BJ (cell line): ENCODE measurements at places on chromosomes 11 and 22.
A peak's percentile ranks its signal among the peaks of the same experiment; 100 is the strongest.

GRCh38 chr11:5922749-5923426 is 19.2 kb upstream of the OR56A3 start:
- no peak for DNase-seq

DNA sequence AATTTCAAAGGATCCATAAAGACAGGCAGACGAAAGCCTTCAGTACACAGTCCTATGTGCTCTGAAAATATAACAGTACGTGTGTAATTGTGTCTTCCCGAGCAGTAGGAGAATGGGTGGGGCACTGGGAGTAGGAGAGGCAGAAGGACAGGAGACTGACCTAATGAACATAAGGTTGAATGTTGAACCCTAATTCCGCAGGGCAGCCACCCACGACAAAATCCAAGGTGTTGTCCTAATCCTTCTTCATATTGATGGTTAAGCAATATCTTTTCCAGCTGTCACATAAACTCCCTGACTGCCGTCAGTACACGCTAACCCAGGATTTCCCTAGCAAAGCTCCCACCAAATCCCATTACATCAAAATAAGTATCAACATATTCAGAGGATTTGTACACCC is 34.5 kb downstream of the SPATA19 start:
- no peak for DNase-seq

GRCh38 chr11:109606256-109606655 is 184.3 kb downstream of the C11orf87 start:
- no peak for DNase-seq

- no peak for DNase-seq
Measured at GRCh38 chr11:71580057-71581003, 2.3 kb downstream of the KRTAP5-11 start.

- no peak for DNase-seq
Measured at GRCh38 chr11:12003336-12003735, 5.1 kb downstream of the DKK3 start.

DNA sequence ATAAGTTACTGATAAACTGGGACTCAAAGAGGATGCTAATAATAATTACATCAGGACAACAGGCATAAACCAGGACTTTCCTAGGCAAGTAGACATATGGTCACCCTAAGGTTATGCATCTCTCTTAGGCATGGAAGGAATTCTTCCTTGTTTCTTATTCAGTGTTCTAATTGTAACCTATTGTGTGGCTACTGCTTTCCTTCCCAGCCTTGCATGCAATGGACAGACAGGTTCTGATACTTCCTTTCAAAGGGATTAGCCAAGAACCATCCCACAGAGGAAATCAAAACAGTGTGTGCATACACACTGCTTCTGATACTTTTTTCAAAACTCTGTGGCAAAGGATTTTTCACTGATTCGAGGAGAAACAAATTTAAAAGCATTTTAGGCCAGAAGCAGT is 48.3 kb downstream of the RRAS2 start:
- peak; percentile 26 for DNase-seq

DNA sequence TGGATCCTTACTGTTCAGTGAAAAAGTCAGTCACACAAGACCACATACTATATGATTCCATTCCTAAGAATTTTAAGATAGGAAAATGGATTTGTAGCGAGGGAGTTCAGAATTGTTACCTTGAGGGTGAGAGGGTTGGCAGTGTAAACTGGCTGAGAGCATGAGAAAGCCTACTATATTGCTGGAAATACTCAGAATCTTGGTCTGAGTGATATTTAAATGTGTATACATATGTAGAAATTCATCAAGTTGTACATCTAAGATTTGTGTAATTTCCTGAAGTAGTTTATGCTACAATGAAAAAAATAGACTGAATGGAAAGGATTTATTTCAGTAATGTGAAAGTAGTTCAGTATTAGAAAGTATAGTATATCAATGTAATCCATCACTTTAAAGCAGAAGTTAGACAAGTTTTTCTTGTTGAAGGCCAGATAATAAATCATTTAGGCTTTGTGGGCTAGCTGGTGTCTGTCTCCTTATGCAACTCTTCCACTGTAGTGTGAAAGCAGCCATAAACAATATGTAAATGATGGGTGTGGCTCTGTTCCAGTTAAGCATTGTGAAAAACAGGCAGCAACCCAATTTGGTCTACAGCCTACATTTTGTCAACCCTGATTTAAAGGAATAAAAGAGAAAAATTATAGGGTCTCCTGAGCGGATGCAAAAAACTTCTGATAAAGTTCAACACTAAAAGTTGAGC is 127.2 kb upstream of the THY1 start:
- no peak for DNase-seq

DNA sequence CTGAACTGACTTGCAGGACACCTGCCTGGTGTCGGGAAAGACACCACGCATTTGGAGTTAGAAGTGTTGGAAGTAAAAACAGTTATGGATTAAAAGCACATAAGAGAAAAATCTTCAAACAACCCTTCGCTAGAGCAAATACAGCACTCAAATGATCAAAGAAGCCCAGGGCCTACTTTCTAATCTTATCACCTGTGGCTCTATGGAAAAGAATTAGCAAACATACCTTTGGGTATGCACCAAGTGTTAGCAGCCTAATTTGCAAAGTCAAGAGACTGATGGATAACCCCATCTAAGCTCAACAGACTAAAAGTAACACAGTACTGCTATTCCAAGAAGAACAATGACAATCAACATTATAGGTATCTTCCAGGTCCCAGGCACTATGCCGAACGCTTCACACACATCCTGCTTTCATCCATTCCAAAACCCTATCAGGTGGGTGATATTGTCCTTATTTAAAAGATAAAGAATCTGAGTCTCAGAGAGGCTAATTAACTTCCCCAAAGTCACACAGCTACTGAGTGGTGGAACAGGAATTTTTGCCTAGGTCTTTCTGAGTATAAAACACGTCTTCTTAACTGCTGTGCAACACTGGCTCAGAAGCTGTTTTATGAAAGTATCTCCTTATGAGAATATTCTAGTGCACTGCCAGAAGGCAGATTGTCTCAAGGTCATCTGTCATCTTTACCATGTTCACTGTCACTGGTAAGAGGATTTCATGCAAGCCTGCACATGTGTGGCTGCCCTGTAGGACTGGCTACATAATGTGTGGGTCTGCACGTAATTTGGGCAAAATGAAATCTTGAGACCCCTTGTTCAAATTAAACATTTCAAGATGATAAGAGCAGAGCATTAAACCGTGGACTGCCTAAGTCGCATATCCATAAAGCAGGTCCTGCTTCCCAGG is 16.4 kb downstream of the SLC1A2 start:
- DNase-seq: no peak

- DNase-seq: no peak
Measured at GRCh38 chr22:48594757-48595510, 1232.7 kb downstream of the BRD1 start.

DNA sequence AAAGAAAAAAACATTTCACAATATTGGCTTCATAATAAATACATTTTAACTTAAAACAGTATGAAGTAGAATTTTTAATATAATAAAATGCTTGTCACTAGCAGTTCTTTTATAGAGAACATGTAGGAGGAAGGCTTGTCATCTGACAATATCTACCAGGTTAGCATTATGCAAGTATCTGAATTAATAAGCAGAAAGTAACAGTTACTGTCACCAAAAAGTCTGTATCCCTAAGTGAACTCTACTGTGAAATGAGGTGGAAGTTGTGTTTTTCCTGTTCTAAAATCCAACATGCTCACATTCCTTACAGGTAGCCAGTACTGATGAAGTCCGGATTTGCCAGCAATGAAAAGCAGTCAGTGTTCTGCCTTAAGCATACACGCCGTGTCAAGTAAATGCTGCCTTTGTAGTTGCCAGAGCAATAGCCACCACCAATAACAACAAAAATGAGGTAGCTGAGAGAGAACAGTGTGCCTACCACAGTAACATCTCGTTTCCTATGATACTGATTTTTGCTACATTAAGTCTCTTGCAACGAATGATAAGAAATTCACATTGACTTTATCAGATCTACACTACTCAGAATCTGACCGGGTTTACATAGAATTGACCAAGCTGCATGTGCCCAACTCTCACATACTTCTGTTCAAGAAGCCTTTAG is 95.5 kb downstream of the SIK3 start:
- DNase-seq: no peak

GRCh38 chr11:112922606-112923005 is 38.6 kb upstream of the NCAM1 start:
- DNase-seq: no peak

- no peak for DNase-seq
Measured at GRCh38 chr11:78292109-78292803, 103.5 kb downstream of the USP35 start.

DNA sequence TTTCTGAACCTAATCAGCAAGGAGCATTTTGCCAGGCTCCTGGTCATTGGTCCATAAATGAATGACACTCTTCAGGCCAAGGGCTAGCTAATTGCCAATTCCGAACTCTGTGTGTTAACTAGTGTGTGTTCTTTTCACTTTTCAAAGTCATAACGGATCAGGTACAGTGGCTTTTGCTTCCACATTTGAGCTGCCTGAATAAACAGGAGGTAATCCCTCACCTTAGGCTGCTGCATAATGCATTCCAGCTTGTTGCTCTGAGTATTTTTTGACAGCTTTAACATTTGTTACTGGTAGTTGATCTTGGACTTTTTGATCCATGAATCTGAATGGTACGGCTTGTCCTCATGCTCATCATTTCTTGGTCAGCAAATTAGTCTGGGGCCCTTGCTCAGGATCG is 485.1 kb downstream of the CNTN5 start:
- no peak for DNase-seq

GRCh38 chr11:14916403-14916802 is 24.4 kb upstream of the CYP2R1 start:
- DNase-seq: no peak

DNA sequence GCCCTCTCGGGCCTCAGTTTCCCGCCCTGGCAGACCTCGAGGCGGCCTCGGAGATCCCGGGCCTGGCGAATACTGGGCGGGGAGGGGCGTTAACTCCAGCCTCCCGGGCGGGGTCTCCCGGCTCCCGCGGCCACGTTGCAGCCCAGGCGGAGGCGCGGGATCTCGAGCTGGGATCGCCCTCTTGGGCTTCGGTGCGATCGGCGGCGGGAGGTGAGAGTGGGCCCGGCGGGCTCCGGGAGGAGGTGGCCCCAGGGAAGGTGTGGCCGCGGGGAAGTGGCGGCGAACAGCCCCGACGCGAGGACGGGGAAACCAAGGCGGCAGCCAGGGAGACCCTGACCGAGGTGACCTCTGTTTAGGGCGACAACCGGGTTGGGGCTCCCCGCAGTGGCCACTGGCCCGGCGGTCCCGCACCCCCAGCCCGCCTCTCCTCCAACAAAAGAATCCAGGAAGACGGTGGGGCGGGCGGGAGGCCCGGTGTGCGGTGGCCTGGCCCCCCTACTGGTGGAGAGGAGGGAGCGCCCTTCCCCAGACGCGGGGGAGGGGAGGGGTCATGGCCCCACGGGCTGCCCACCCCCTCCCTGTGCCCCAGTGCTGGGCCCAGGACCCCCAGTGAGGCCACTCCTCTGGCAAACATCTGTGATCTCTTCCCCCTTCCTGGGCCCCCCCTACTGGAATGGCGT is at the start of gene PHETA2:
Gene PHETA2, plus strand, starts transcription at position 117 of the 680 bp plus-strand sequence. CDS start 3,046 bp downstream, outside the sequence.
- DNase-seq: no peak

DNA sequence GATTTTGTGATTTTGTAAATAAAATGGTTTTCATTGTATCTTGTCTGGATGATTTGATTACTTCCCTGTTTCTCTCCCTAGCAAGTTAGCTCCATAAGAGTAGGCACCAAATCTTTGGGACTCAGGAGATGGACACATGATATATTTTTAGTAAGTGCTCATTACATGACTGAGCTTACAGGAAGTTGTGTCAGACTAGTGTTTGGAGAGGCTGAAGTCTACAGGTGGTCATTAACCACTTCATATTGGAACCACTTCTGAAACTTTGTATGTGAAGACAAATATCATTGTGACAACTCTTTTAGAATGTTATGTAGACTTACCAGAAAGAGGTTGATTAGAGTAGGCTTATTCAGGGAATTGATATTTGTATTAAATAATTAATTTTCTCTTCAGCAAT is 19.1 kb downstream of the ARHGAP42 start:
- no peak for DNase-seq

DNA sequence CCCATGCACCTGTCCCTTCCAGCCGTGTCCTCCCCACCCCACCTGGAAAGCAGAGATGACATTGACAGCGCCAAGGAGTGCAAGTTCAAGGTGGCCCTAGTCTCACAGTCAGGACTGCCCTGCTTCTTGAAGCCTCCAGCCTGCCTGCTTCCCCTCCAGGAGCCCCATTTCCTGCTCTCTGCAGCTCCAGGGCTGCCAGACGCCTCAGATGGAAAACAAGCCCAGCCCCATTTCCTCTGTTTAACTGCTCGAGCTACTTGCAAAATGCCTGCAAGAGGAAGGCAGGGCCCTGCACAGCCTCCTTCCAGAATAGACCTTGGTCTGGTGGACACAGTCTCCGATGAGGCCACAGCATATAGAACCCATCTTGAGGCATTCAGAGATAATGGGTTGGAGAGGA is 5.0 kb upstream of the DGKZ start:
- no peak for DNase-seq

- no peak for DNase-seq
Measured at GRCh38 chr11:12808519-12808918, 134.3 kb downstream of the TEAD1 start.

- DNase-seq: no peak
Measured at GRCh38 chr11:65071907-65072630, 11.8 kb downstream of the CDCA5 start.

- no peak for DNase-seq
Measured at GRCh38 chr22:17446698-17447097, 77.4 kb downstream of the CECR2 start.

GRCh38 chr11:43581370-43582023 is 99.0 kb upstream of the HSD17B12 start:
- no peak for DNase-seq

DNA sequence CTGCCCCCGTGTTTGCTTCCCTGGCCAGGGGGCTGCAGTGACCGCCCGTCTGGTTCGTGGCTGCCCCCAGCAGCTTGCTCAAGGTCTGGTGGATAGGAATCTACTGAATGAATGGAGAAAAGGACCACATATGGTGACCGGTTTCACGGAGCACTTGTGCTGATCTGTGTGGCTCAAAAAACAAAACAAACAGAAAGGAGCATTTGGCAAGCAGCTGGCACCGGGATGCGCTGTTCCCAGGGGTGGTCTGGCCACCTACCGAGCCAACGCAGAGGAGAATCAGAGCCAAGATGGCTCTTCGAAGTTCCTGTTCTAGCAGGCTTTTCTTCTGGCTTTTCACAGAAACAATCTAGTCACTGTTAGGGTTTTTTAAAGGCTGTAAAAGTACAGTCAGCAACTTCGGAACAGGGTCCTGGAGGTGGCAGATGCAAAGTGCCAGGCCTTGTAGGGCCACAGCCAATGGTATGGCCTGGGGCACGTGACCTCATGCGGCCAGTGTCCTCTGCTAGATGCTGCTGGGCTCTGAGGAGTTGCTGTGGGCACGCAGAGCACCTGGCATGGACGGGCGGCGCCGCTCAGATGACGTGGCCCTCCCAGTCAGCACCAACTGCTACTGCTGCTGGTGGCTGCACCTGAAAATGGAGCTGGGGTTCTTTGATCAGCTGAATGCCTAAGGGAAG is 27.3 kb upstream of the PACSIN2 start:
- DNase-seq: no peak

GRCh38 chr11:37557990-37558389 is 960.0 kb upstream of the RAG2 start:
- no peak for DNase-seq

GRCh38 chr11:124586238-124586860 is 16.6 kb downstream of the OR8A1 start:
- no peak for DNase-seq

- peak; percentile 55 for DNase-seq
Measured at GRCh38 chr11:10728789-10729472, 22.1 kb upstream of the CTR9 start.
